ENCODE measurements at places on chromosomes 3 and 15.

- no peak for DNase-seq
Measured at GRCh38 chr3:13308380-13308801, 111.7 kb downstream of the NUP210 start.

GRCh38 chr15:52715411-52715810, 36.2 kb upstream of the ATOSA start:
- no peak for DNase-seq

DNA sequence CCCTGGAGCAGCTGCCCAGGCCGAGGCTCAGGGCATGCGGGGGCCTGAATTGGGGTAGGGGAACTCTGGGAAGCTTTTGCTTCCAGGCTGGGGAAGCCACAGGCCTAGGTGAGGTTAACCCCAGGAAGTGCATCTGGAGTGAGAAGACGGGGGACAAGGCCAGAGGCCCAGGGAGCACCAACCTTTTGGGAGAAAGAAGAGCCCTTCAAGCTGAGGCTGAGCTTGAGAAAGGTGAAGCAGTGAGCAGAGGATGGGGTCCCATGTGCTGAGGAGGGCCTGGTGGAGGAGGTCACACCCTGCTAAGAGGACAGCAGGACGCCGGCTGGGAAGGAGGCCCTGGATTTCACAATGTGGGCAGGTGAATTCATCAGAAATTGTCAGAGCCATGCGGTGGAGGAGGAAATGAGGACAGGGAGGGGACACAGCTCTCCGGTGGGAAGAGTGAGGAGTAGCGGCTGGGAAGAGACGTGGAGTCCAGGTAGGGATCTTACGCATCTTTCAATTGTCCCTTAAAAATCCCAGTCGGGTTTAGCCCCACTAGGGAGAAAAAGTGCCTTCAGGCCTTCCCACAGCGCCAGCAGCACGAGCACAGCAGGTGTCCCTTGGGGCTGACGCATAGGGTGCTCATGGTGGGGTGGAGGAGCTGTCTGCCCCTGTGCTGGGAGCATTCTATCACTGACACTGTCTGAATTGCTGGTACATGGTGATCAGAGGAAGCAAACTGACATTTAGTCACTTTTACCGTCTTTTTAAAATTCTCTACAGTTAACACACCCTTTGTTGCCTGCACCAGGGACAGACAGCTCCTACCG, 50.9 kb downstream of the HCN4 start:
- no peak for DNase-seq

GRCh38 chr3:115164374-115165221, 17.5 kb upstream of the ZBTB20 start:
- no peak for DNase-seq

DNA sequence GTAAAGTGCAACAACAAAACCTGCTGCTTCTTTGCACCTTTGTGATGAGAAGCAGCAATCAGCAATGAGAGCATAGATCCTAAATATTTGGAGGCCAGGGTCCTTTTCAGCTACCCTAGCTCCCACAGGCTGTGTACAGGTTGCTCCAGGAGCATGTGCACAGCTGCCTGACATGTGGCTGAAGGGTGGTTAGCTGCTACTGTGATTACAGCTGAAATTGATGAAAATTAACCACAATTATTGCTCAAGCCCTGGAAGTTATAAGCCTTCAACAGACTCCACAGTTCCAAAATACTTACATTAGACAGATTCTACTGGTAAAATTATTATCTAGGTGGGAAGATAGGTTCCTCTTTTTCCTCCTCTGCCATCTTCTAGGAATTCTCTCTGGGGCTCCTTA, 28.5 kb downstream of the COMMD2 start:
- DNase-seq: no peak

- DNase-seq: no peak
Measured at GRCh38 chr15:96326328-96327154, 4.0 kb upstream of the NR2F2 start.

DNA sequence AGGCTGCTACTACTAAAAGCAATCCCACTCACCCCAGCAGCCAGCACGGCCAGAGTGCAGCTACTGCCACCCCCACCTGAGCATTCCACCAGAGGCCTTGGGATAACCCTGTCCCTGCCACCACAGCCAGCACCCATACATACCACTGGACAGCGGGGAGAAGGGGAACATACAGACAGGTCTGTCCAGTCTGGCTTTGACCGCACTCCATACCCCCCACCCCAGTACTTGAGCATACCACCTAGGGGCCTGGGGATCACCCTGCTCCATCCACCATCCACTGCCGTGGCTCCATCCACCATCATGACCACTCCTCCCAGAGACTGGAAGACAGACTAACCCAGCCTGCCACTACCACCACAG, 210.1 kb downstream of the ATP8B4 start:
- DNase-seq: no peak

GRCh38 chr15:41337631-41338522, 5.2 kb downstream of the NUSAP1 start:
- no peak for DNase-seq

Measured in forelimb muscle (tissue), 1 donor.